ENCODE measurements at places on chromosomes 16 and 17.

- DNase-seq, result no peak
Observed at GRCh38 chr16:52705122-52705521, 158.2 kb upstream of the TOX3 start.

DNA sequence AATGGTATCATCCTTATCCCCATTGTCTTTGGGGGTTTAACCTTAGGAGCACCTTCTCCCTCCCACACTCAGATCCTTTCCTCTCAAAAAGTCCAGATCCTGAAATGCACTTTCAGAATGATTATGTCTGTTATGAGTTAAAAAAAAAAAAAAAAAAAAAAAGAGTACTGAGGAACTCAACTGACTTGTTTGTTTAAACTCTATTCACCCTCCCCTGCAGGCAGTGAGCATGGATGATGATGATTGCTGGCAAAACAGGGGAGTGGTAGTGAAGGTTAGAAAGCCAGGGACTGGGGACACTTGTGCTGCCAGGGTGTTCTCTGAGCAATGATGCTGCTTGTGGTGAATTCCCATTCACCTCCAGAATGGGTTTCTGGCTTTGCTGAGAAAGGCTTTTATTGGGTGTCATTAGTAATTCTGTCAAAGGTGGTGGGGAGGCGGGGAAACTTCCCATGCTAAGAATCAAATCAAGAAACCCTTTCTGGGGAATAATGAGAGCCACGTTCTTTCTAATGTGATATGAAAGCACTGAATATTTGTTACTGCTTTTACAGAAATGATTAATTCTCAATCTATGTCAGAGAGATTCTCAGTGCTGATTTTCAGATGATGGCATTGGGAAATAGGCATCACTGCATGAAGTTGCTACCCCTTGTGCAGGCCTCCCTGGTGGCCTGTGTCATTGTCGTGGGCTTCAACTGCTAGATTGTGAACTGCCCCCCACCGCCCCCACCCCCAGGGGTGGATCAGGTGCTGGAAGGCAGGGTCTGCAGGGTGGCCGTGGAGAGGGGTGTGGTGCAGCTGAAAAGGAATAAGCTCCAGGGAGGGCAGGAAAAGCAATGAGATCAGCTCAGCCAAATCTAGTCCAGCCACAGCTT, 14.1 kb downstream of the CCL4 start:
- peak; percentile 59 for DNase-seq

DNA sequence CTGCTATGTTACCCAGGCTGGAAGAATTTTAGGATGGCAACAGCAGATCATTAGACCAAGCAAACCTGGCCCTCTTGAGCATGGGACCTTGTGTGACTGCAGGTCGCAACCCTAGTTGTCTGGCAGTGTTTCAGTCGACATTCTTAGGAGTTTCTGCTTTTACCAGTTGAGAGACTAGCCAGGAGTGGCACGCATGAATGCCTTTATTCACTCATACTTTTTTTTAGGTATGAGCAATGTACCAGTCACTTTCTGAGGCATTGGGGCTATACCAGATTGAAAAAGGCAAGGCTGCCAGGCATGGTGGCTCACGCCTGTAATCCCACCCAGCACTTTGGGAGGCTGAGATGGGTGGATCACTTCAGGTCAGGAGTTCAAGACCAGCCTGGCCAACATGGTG, 28.2 kb upstream of the HAS3 start:
- no peak for DNase-seq

- DNase-seq, result no peak
Observed at GRCh38 chr16:29992344-29992967, 3.0 kb downstream of the HIRIP3 start.

DNA sequence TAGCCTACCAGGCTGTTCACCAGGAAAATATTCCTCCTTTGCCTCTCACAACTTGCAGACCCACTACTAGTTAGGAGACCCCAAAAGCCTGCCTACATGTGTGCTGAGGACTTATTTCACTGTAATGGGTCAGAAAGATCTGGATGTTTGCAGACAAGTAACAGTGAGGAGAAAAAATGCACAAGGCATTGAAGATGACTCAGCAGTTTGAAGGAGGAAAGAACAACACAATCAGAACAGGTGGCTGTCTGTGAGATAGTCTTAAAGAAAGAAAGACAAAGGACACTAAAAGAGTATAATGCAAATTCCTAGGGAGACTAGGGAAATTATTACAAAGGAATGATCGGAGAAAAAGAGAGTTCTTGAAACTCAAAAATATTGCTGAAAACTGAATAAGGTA, 69.0 kb downstream of the ANKFN1 start:
- no peak for DNase-seq

GRCh38 chr16:275041-275641, 603 bp downstream of the RGS11 start:
- DNase-seq, result peak; percentile 33

- DNase-seq, result no peak
Observed at GRCh38 chr16:74874912-74875546, 100.4 kb upstream of the FA2H start.

- no peak for DNase-seq
Observed at GRCh38 chr16:1277617-1278282, 21.9 kb downstream of the TPSD1 start.

Data from stimulated activated CD8-positive, alpha-beta memory T cell treated with anti-CD3 and anti-CD28 coated beads, Interleukin-4, amount 100 ng/mL, for 48 hours (primary cell).